ENCODE measurements at places on chromosomes 5 and 9. TPM values are rescaled to one million over a fixed set of nuclear protein-coding genes. Genes with fewer than 3 reads are reported as not detected.

GRCh38 chr5:16437977-16438376, 27.6 kb downstream of the ZNF622 start:
- peak; percentile 65 for DNase-seq

GRCh38 chr5:173789031-173789920, 98.9 kb upstream of the CPEB4 start:
- DNase-seq = no peak

GRCh38 chr9:38644601-38645000, 24.2 kb upstream of the ANKRD18A start:
- no peak for DNase-seq

The SPINK6 gene
- total RNA-seq = 0.61 TPM

- no peak for DNase-seq
These were observed 30.1 kb downstream of the ITGA1 start for GRCh38 chr5:52817818-52818217.

DNA sequence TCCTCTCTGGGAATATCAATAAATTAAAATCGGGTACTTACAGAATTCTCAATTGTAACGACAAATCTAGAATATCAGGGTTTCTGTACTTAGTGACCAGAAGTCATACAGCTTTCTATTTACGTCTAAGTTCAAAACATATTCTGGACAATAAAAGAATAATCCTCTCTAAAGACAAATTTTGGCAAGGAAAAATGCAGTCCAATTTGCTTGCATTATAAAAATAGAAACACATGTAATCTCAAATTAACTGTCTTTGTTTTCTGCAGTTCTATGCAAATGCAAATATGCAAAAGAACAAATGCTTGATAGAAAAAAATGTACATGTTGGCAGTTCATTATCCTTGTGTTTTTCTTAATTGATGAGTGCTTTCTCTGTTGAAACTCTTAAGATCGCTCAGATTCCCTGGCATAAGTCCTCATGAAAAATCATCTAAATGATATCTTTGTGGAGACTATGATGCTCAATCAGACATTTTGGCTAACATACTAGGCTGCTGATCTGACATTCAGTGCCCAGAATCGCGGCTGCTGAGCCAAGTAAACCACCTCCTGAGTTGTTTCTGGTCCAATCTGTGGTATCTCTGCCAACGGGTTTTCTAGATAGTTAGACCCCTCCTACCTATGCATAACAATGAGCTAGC, 990.1 kb upstream of the C9orf72 start:
- no peak for DNase-seq

DNA sequence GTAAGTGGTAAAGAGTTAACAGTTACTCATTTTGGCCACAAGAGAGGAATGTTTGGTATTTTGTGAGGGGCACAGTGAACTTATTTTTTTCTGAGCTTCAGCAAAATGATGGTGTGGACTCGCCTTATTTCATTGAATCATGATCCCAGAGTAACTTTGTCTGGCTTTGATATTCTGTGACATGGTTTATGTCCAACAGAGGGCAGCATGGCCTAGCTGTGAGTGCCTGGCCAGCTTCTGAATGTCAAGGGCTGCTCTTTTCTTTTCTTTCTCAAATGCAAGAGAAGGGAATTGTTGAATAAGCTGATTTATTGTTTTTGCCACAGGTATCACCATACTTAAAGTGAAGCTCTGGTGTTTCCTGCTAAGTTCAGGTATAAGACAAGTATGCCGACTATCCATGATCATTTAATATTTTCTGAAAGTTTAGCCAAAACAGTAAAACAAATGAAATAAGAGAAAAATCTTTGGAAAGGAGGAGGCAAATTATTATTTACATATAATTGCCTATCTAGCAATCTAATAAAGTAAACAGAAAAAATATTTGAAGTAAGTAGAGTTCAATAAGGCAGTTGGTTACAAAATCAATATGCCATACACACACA, 31.7 kb downstream of the MRPL22 start:
- DNase-seq = peak; percentile 70

The KIF4B gene
- total RNA-seq = not detected

GRCh38 chr5:60613826-60614225, 86.1 kb downstream of the DEPDC1B start:
- DNase-seq = no peak

DNA sequence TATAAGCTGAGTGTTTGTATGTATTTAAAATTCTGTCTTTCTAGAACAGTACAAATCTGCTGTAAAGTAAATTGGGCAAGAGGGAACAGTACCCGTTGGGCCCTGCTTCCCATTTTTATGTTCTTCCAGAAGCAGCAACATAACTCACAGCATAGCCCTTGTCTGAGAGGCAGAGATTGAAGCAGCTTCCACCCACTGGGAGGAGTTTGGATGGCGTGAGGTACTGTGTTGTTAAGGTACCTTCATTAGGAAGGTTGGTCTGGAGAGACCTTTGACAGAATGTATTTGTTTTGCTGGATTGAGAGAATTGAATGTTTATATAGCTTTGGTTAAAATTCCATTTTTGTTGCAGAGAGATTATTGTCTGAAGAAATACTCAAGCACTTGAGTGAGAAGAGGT, 24.8 kb downstream of the RAI14 start:
- no peak for DNase-seq

The SHC3 gene
- 0.03 TPM for total RNA-seq

GRCh38 chr9:120983259-120983837, 56.8 kb upstream of the TRAF1 start:
- no peak for DNase-seq

The PDCD1LG2 gene
- not detected for total RNA-seq

- no peak for DNase-seq
These were observed 386.6 kb downstream of the YTHDC2 start for GRCh38 chr5:113900141-113900540.

The RPS14 gene
- total RNA-seq = 2,807 TPM

DNA sequence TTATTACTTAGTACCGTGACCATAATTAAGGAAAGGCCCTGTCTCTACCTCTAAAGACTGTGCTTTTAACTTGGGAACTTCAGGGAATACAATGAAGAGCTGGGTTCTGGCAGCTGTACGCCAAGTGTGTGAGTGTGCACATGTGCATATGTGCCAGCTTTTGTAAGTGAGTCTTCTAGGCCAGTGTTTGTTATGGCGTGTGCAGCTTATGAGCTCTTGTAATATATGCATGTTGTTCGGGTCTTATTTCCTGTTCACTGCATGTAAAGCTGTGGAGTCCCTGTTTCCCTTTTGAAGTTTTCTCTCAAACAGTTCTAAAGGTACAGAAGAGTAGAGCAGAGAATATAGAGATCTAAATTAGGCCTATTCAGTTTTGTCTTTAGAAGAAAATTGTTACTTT, 30.5 kb downstream of the TGFBR1 start:
- DNase-seq = no peak
